Neural progenitor cell (in vitro differentiated cells): ENCODE measurements at places on chromosomes 12 and 14.

DNA sequence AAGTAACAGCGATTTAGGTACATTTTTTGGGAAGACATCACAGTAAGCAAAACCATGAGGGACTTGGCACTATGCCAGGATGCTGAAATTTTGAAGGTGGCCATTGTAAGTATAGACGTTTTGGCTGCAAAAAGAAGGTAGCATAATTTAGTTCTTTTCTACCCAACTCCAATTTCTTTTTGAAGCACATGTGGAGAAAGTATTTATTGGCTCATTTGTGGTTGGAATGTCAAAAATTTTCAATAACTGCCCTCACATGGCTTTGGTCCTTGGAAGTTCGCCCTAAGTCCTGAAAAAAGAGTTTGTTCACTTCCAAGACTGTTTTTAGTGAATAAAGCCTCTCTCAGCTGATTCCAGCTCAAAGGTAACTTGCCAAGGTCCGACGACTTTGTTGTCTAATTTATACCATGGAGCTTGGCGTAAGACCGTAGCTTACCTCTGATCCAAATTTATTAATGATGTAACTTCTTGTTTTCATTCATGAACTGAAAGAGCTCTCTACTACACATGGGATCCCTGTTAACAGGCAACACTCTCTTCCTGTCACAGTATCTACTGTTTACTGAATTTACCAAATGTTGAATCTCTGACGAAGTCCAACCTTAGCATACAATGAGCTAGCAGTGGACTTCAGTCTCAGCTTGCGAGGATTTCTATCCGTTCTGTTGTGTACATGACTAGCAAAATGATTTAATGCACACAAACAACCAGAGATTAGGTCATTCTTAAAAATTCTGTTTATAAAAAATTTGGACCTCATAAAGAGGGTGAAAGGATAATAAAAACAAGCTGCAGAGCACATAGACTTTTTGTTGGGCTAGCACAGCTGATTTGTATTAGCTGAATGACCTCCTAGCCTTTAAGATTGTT lies 49.0 kb downstream of the MSRB3 start:
- DNase-seq, result no peak

DNA sequence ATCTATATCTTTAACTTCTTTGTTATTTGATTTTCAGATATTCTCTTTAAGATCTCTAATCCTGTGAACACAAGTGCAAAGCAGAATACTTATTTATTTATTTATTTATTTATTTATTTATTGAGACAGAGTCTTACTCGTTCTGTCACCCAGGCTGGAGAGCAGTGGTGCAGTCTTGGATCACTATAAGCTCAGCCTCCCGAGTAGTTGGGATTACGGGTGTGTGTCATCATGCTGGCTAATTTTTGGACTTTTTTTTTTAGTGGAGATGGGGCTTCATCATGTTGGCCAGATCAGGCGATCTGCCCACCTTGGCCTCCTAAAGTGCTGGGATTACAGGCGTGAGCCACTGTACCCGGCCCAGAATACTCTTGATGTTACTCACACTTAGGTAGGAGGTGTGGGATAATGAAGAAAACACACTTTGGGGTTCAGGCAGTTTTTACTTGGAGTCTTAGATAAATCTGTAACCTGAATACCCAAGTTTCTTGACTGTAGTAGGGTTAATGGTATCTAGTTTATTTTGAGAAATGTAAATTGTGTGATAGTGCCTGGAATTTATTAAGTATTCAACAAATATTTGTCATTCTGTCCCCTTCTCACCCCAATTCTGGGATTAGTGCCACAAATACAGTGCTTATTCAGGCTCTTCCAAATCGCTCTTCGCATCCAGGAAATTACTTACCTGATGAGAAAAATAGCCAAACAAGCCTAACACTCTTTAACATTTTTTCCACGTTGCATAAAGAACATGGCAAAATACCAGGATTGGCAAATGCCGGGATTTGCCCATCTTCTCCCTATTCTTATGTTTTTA lies 33.0 kb downstream of the METAP2 start:
- no peak for DNase-seq

GRCh38 chr14:82537831-82538230 lies 1004.2 kb upstream of the SEL1L start:
- peak; percentile 5 for DNase-seq

GRCh38 chr12:47904713-47905709 lies at the start of gene VDR:
Gene VDR, minus strand, starts transcription at chr12:47904994. Its CDS starts 25,881 bp downstream, at chr12:47879113.
- DNase-seq, result peak; percentile 91

- no peak for DNase-seq
These were observed 4.5 kb downstream of the HCAR1 start for GRCh38 chr12:122726080-122726558.

DNA sequence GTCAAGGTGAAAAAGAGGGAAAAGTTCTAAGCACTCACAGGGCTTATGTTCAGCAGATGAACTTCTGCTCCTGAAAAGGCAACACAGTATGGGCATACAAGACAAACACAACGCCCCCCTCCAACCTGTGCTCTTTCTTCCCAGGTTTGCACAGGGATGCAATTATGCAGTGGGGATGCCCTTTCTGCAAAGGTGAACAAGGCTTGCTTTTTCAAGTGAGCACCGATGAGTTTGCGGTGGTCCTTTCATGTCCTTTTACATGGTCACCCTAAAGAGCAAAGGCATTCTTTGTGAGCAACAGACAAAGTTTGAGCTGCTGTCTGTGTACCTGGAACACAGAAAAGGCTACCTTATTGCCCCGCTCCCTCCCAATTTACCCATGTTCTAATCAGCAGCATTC lies 6.7 kb downstream of the KITLG start:
- DNase-seq, result no peak

DNA sequence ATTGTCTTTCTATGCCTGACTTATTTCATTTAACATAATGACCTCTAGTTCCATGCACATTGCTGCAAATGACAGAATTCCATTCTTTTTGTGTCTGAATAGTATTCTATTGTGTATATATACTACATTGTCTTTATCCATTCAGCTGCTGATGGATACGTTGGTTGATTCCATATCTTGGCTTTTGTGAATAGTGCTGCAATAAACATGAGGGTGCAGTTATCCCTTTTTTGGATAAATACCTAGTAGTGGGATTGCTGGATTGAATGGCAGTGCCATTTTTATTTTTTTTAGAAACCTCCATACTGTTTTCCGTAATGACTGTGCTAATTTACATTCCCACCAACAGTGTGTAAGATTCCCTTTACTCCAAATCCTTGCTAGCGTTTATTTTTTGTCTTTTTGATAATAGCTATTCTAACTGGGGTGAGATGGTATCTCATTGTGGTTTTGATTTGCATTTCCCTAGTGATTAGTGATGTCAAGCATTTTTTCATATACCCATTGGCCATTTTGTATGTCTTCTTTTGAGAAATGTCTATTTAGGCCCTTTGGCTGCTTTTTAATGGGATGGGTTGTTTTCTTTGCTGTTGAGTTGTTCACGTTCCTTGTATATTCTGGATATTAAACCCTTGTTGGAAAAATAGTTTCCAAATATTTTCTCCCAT lies 2.3 kb downstream of the OAS2 start:
- DNase-seq, result no peak

DNA sequence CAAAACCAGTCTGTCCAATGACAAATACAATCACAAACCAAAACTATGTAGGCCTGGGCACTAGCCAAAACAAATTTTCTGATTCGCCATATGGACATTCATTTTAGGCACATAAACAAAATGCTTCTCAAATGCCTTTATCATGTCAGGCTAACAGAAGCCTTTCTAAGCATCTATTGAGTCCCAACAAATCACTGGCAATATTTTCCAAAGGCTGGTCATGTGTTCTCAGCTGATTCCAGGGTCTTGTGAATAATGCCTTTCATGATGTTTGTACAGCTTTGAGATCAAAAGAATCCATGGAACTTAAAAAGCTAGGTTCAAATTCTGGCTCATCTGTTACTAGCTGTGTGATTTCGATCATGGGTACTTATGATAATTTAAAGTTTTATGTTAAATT lies 16.1 kb downstream of the FSCB start:
- no peak for DNase-seq

DNA sequence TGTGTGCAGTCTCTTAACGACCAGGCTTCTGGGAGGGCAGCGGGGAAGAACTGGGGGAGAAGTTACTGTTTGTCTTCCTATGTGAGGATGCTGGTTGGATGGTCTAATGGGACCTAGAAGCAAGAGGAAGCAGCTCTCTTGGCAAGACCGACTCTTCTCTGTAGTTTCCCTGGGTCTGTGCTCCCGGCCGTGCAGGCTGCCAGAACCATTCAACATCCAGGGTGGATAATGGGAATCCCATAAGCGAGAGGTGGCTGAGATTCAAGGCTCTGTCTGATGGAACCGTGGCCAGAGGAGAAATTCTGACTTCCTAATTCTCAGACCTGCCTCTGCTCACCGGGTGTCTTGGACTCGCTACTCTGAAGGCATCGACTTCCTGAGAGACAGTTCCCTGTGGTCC lies 561.0 kb upstream of the TBX3 start:
- DNase-seq, result no peak

DNA sequence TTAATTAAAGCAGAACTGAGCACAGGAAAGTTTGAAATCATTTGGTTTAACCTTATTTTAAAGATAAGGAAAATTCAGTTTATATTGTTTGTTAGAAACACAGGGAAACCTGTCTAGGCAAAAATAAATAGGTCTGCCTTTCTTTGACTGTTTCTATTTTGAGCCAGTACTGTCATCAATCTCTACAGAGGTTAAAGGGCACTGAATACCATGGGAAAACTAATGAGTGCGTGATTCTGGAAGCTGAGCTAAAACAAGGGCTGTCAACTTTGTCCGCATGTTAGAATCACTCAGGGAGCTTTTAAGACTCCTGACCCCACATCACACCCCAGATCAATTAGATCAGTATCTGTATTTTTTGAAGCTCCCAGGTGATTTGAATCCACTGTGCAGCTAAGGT lies 38.8 kb downstream of the NOPCHAP1 start:
- DNase-seq, result no peak

DNA sequence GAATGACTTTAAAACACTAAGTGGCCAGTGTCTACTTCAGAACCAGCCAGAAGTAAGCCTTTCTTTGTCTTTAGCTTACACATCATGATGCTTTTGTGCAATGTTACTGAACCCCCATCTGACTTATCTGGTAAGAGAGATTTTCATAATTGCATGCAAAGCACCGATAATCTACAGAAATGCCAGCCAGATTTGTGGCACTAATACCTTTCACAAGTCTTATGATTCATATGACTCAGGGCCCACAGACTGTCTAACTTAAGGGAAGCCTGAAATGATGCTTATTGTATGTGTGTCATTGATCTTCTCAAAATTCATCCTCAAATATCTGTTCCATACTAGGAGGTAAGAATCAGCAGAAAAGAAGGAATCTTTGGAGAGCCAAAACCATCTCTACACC lies 18.0 kb downstream of the IGF1 start:
- DNase-seq, result no peak

DNA sequence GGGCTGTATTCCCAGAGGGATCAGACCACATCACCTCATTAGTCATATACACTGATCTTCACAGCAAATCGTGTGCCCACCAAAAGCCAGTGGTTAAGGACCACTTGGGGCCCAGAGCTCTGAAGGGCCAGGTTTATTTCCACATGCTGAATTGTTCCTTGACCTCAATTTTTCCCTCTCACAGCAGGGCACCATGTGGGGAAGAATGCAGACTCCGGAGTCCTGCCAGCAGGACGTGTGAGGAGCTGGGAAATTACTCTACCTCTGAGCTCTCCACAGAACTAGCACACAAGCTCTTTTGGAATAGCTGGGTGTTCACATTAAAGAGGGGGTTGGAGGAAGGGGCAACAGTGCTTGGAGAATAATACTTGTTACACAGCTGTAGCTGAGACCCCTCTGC lies 57.6 kb upstream of the SEL1L start:
- no peak for DNase-seq

DNA sequence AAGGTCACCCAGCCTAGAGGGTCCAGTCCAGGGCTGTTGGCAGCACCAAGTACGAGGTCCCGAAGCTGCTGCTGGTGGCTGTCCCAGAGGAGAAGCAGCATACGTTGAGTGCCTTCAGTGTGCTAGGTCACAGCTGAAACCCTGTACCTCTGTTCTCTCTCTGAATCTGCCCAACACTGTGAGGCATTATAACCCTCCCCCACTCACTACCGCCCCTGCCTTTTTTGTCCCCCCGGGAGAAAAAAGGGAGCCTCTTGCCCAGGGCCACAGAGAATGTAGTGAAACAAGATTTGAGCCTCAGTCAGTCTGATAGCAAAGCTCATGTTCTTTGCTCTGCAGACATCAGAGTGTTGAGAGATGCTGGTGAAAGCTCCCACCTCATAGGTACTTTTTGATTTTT lies 53.4 kb downstream of the PPP2R5C start:
- no peak for DNase-seq

GRCh38 chr12:64675795-64676194 lies 65.5 kb downstream of the RASSF3 start:
- DNase-seq, result no peak

GRCh38 chr14:68322940-68323620 lies 469.8 kb downstream of the ZFP36L1 start:
- no peak for DNase-seq

- peak; percentile 68 for DNase-seq
These were observed 2.2 kb downstream of the DACT1 start for GRCh38 chr14:58639842-58640484.

- no peak for DNase-seq
These were observed 114.3 kb upstream of the PDZRN4 start for GRCh38 chr12:41073633-41074472.

DNA sequence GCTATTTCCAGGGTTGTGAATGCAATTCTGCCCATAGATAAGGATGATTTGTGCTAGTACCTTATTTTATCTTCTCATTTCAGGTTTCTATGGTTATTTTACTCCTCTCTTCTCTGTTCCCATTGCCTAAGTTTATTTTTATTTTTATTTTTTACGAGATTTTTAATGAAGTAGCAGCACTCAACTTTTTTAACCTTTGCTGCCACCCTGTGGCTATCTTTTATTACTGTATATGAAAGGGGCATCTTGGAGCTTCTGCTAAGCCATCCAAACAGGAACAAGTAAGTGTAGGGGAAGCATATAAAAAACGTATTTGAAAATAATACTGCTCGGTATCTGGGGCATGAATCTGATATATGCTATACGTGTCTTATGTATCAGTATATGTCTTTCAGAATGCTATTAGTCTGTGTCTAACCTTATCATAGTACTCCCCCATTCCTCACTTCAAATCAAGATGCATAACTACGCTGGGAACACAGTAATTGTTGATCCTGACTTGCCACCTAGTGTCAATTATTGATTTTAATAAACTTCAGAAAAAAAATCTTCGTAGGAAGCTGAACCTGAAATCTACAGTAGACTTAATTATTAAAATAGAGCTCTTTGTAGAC lies 60.3 kb downstream of the KLRG1 start:
- peak; percentile 52 for DNase-seq

- DNase-seq, result no peak
These were observed 19.6 kb upstream of the TMEM30B start for GRCh38 chr14:61300754-61301153.

- peak; percentile 41 for DNase-seq
These were observed 573 bp upstream of the SUSD6 start for GRCh38 chr14:69610874-69611171.

GRCh38 chr12:53480491-53481442 lies 18.5 kb downstream of the MAP3K12 start:
- no peak for DNase-seq

DNA sequence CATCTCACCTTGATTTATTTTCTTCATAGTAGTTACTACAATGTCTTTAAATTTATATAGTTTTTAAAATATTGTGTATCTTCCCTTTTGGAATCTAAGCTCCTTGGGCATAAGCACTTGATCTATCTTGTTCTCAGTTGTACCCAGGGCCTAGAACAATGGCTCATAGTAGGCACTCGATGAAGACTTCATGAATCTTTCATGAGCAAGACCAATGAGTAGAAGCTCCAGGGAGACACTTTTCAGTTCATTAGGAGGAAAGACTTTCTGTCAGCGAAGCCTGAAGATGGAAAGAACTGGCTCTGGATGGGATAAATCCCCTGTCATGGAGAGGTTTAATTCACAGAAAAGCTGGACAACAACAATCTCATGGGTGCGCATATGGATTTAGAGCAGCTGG lies 140.2 kb upstream of the CRY1 start:
- DNase-seq, result no peak
